ENCODE measurements at places on chromosomes 1 and 21. TPM values are rescaled to one million over a fixed set of nuclear protein-coding genes. Genes with fewer than 3 reads are reported as not detected.

The TBX19 gene
- 1.1 TPM for polyA plus RNA-seq

The LRRC3 gene
- 0.28 TPM for polyA plus RNA-seq

The HTR6 gene
- not detected for polyA plus RNA-seq

The TNFAIP8L2 gene
- polyA plus RNA-seq, result not detected

The TUFT1 gene
- 20.5 TPM for polyA plus RNA-seq

The AIM2 gene
- polyA plus RNA-seq, result 2.5 TPM

DNA sequence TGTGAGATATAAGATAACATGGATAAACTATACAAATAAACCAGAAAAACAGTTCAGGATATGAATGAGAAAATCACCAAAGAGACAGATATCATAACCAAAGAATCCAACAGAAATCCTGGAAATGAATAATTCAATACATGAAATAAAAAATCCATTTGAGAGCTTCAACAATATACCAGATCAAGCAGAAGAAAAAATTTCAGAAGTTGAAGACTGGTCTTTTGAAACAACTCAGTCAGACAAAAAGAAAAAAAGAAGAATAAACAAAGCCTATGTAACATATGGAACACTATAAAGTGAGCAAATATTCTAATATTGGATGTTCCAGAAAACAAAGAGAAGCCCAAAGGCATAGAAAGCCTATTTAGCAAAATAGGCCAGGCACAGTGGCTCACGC, 5.2 kb upstream of the KRTAP12-2 start:
- DNase-seq, result no peak

- DNase-seq, result no peak
Observed at GRCh38 chr1:163544441-163544840, 222.7 kb downstream of the NUF2 start.

DNA sequence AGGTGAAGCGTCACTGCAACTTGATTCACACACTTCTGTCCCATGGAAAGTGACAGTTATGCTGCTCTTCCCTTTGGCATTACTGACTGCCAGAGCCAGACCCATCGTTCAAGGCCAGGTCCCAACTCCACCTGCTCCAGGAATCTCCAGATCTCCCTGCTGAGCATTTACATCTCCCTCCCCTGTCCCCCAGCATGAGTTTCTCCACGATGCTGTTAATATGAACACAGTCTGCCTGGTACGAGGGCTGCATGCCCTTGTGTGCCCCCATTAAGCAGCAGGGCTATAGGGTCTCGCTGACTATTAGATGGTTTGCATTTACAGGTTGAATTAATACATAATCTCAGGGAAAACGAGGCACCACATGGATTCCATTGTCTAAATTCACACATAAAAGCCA, 4.3 kb downstream of the F3 start:
- DNase-seq, result no peak

DNA sequence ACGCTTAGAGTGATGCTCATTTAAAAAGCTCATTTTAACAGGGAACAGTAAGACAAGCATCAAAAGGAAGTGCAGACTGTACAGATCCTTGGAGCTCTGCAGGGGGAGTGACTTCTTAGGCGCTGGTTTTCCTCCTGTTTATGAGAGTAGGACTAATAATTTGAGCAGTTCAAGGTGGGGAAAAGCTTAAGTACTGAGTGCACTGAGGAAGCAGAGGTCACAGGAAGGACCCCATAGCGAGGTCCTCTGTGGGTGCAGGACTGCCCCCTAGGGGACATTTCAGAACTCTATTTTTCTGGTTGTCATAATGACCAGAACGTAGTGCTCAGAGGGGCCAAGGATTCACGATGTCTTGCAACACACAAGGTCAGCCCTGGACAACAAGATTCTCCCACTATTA, 112.1 kb downstream of the HLCS start:
- DNase-seq, result peak; percentile 36

GRCh38 chr1:226714148-226714547, 24.9 kb downstream of the ITPKB start:
- DNase-seq, result no peak

GRCh38 chr1:37663426-37664000, 28.8 kb upstream of the CDCA8 start:
- DNase-seq, result no peak

GRCh38 chr1:46802901-46803574, 4.2 kb downstream of the CYP4B1 start:
- no peak for DNase-seq

DNA sequence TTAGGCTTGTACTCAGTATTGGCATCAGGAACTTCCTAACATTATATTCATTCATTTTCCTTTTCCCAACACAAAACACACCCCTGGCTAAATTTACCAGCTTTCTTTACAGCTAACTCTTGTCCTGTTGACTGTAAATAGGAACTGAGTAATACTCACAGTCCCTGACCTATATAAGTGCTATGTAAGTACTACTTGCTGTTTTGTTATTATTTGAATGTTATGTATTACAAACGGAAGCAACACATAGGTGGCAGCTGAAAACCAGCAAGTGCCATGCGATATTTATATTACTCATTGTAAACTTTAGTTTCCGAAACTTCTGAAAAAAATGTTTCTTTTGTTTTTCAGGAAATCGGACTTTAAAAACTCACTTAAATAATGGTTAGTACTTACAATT, 21.5 kb downstream of the PTGER3 start:
- DNase-seq, result no peak

GRCh38 chr21:34004013-34004938, 69.1 kb upstream of the MRPS6 start:
- peak; percentile 35 for DNase-seq

- no peak for DNase-seq
Observed at GRCh38 chr1:103208844-103209243, 100.5 kb upstream of the COL11A1 start.

- peak; percentile 34 for DNase-seq
Observed at GRCh38 chr1:206540044-206540780, 32.9 kb downstream of the RASSF5 start.

GRCh38 chr1:212218065-212218464, 67.1 kb upstream of the PPP2R5A start:
- no peak for DNase-seq

DNA sequence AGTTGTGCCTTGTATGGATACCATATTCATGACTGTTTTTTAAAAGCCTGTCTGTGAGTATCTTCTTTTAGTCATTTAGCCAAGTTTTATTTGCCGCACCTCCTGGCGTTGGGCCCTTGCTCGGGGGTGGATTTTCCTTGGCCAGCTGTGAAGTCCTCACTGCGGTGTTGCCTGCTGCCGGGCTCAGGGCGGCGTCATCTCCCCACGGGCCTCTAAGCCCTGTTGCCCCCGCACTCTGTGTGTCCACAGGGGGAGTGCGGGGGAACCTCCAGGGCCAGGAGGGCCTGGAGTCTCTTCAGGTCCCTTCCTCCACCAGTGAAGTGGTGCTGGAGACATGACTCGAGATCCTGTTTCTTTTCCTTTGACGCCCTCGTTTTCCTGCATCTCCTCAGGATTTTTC, 65.8 kb upstream of the DIP2A start:
- DNase-seq, result peak; percentile 96

- no peak for DNase-seq
Observed at GRCh38 chr1:157775101-157775870, 1.6 kb downstream of the FCRL2 start.

GRCh38 chr1:110612060-110612745, 6.0 kb upstream of the KCNA2 start:
- DNase-seq, result no peak

DNA sequence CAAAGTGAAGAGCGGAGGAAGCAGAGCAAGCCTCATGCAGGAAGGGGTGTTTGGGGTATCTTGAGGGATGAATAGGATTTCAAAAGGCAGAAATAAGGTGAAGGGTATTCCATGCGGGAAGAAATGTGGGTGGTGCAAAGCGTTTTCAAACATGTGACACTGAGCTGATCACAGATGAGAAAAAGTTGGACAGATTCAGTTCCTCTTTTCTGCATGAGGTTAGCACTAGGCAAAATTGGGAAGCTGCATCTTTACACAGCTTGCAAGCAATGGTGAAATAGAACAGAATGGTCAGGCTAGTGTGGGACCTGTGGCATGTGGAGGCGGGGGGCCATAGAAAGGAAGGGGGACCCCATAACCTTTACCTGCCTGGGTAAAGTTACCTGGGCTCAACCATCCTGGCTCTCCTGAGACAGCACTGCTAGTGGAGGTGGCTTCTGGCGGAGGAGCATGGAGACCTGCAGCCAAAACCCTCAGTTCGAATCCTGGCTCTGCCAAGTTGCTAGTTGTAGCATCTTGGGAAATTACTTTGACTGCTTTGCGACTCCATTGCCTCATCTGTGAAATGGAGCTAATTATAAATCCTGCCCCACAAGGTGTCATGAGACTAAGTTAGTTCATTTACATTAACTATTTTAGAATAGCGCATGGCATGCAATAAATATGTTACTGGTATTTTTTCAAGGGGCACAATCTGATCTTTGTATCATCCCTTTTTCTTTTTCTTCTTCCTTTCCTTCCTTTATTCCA, 16.4 kb downstream of the KCNA10 start:
- DNase-seq, result no peak

DNA sequence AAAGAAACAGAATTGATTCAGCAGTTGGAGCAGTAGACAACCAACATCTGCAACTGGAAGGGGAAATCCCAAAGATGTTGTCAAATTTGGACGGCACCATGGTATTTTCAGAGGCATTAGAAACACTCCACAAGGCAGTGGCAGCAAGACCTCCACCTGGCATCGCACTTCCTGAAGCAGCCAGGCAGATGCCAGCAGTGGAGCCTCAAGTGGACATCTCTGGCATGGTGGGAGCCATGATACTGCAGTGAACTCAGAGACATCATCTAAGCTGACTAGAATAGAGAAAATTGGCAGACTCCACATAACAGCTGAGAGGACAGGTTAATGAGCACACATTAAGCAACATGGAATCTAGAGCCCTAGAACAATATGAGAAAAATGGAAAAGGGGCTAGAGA, 33.9 kb upstream of the RGS8 start:
- no peak for DNase-seq

DNA sequence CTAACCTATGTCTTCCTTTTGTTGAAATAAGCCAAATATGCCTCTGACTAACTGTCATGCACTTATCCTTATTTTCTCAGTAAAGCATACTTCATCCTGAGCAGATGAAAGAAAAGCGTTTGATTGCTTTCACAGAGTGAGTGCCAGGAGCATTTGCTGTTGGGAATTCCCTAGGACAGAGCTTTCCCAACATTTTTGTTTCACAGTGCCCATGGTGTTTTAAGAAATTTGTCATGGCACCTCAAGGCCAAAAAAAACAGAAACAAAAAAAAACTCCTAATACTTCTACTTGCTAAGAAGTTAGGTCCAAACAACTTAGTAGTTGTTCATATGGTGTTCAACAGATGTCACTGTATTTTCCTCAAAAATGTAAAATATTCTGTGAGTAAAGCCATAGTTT, 120.8 kb upstream of the BMP8A start:
- DNase-seq, result no peak

- no peak for DNase-seq
Observed at GRCh38 chr1:64960731-64961130, 5.6 kb downstream of the JAK1 start.

DNA sequence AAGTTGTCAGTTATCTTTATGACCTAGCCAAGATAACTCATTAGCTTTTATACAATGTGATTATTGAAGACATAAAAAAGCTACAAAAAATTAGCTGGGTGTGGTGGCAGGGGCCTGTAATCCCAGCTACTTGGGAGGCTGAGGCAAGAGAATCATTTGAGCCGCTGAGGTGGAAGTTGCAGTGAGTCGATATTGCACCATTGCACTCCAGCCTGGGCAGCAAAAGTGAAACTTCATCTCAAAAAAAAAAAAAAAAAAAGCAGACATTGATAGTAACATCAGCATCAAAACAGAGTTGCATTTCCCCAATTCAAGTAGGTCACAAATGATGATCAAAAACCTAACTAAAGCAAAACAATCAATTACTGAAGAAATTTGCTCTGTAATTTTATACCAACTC, 191.4 kb downstream of the PTGER3 start:
- no peak for DNase-seq

DNA sequence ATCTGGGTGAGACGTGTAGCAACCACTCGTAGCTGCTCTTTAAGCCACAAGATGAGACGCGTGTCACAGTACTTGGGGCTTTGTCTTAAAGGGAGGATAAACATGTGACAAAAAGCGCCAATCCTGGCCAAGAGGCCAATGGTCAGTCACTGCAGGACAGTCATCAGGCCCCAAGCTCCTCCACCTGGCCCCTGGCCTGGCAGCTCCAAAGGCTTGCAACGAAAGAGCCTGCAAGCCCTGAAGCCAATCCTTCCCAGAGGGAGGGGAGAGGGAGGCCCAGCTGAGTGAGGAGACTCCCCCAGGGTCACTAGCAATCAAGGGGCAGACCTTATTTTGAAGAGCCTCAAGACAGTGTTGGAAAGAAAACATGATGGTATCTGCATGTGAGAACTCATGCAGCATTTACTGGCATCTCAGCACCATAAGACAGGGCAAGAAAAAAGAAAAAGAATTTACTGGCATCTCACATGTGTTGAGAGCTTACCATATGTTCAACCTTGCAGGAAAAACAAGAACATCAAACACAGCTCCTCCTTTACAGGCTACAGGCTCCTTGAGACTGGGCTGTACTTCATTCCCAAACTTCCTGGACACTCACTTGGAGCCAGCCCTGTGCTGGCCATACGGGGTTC, 11.4 kb downstream of the GLIS1 start:
- no peak for DNase-seq

DNA sequence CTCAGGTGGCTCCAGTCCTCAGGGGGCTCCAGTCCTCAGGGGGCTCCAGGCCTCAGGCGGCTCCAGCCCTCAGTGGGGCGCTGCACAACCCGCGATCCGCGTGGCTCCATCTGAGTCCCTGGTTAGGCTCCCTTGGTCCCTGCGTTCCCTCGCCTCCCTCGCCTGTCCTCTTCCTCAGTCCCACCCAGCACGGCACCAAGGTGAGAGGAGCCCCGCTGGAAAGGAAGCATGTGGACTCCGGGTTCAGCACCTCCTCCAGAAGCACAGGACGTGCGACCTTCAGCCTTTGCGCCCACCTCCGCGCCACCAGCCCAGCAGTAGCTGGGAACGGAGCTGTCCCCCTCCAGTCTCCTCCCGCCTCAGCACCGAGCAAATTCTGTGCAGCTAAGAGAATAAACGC, 8.1 kb upstream of the OR2M5 start:
- no peak for DNase-seq

- DNase-seq, result no peak
Observed at GRCh38 chr1:156153362-156153761, at the start of gene SEMA4A. SEMA4A (plus strand) TSS chr1:156153585; CDS start chr1:156154579, 994 bp downstream.

GRCh38 chr1:1596493-1597274, 3.3 kb downstream of the FNDC10 start:
- DNase-seq, result no peak

DNA sequence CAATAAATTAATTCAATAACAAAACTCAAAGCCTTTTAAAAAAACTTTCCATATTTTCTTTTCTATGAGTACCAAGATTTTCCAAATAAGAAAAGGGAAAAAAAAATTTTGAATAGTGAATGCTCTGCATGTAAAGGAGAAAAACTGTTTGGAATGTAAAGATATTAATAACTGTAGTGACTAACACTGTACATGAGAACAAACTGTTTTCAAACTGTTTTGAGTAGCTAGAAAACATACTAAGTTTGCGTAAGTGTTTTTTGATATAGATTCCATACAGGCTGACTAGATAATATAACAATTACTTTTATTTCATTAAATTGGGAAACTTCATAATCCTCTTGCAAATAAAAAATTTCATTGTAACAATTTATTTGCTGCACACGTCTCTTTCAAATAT, 150.5 kb downstream of the DPYD start:
- DNase-seq, result no peak

- peak; percentile 64 for DNase-seq
Observed at GRCh38 chr1:160189649-160190625, at the start of gene CASQ1. CASQ1 (plus strand) TSS chr1:160190575; CDS start chr1:160190752, 177 bp downstream.

GRCh38 chr1:204149107-204149506, 2.7 kb downstream of the ETNK2 start:
- DNase-seq, result no peak
